Right hindlimb (tissue), 1 donor: ENCODE measurements at places on chromosomes 6 and 20.

GRCh38 chr6:126156973-126157372 is 170.6 kb downstream of the TRMT11 start:
- DNase-seq: no peak

GRCh38 chr6:92757925-92758324 is 661.4 kb downstream of the EPHA7 start:
- DNase-seq: no peak

GRCh38 chr6:43891072-43891870 is 121.3 kb downstream of the VEGFA start:
- no peak for DNase-seq

GRCh38 chr20:49420292-49420691 is 62.2 kb downstream of the KCNB1 start:
- DNase-seq: no peak

DNA sequence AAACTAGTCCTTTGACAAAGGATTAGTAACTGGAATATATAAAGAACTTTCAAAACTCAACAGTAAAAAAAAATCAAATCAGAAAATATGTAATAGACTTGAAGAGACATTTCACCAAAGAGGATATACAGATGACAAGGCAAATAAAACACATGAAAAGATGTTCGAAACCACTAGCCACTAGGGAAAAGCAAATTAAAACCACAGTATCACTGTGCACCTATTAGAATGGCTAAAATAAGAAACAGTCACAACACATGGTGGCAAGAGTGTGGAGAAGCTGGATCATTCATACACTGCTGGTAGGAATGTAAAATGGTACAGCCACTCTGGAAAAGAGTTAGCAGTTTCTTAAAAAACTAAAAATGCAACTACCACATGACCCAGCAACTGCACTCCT is 14.9 kb downstream of the ZBTB2 start:
- no peak for DNase-seq

GRCh38 chr6:38567436-38567835 is 72.3 kb downstream of the BTBD9 start:
- peak; percentile 76 for DNase-seq

DNA sequence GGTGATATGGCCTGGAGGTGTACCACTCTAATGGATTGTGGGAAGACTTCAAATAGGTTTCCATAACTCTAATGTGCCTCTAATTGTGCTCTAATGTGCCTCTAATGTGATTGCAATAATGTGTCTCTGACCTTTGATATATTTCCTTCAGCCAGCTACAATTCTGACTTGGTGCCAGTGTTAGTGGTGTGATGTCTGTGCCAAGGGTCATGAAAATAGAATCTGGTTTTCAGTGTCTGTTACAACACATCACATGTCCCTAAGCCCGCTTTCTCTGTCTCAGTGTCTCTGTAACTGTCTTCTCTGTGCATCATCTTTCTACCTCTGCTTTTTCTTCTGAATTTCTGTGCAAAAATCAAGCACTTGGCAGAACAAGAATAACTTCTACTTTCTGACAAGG is 77.2 kb upstream of the ECI2 start:
- DNase-seq: no peak

- peak; percentile 21 for DNase-seq
Observed at GRCh38 chr20:63972312-63973159, 2.8 kb upstream of the ZNF512B start.

- DNase-seq: no peak
Observed at GRCh38 chr6:81744131-81744530, 8.3 kb downstream of the TENT5A start.

DNA sequence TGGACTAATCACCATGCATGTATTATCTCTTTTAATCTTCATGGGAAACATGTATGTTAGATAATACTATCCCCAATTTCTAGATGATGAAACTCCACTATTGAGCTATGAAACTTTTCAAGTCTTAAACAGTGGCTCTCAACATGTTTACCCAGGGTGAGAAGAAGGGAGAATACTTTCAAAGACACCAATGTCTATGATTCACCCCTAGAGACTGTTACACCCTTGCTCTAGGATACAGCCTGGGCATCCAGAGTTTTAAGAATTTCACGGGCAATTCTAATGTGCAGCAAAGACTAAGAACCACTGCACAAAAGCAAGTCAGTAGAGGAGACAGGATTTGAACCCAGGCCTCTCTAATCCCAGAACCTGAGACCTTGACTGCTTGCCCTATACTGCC is 47.8 kb downstream of the GFOD1 start:
- DNase-seq: no peak

- DNase-seq: peak; percentile 94
Observed at GRCh38 chr6:31664790-31665500, at the start of gene GPANK1. TSS of gene GPANK1 (minus strand) at chr6:31664997. CDS start at chr6:31664478, 519 bp downstream.

- no peak for DNase-seq
Observed at GRCh38 chr6:166529586-166529985, 56.9 kb downstream of the RAMACL start.

GRCh38 chr6:26258212-26258977 is 106.6 kb upstream of the BTN3A2 start:
- DNase-seq: no peak

- no peak for DNase-seq
Observed at GRCh38 chr6:35922139-35922554, 1.2 kb upstream of the SRPK1 start.

- no peak for DNase-seq
Observed at GRCh38 chr20:44696315-44696714, 18.9 kb upstream of the CCN5 start.

GRCh38 chr6:161076181-161076677 is 84.7 kb downstream of the MAP3K4 start:
- no peak for DNase-seq

GRCh38 chr6:129510950-129511349 is 199.0 kb downstream of the ARHGAP18 start:
- no peak for DNase-seq

- DNase-seq: peak; percentile 72
Observed at GRCh38 chr6:26322645-26323482, 42.1 kb upstream of the BTN3A2 start.

DNA sequence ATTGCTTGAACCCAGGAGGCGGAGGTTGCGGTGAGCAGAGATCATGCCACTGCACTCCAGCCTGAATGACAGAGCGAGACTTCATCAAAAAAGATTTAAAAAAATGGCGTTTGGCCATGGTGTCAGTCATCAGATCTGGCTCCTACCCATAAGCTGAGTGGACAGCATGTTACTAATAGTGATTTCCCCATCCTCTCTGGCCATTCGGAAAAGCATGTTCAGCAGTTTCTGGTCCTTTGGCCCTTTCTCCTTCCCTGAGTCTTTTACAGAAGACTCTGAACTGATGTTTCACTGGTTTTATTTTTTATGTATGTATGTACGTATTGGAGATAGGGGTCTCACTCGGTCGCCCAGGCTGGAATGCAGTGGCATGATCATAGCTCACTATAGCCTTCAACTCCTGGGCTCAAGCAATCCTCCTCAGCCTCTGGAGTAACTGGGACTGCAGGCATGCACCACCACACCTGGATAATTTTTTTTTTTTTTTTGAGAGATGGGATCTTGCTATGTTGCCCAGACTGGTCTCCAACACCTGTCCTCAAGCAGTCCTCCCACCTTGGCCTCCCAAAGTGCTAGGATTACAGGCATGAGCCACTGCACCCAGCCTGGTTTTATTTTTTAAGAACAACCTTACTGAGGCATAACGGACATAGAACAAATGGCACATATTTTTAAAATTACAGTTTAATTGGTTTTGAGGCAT is 84.2 kb upstream of the CNKSR3 start:
- DNase-seq: no peak

DNA sequence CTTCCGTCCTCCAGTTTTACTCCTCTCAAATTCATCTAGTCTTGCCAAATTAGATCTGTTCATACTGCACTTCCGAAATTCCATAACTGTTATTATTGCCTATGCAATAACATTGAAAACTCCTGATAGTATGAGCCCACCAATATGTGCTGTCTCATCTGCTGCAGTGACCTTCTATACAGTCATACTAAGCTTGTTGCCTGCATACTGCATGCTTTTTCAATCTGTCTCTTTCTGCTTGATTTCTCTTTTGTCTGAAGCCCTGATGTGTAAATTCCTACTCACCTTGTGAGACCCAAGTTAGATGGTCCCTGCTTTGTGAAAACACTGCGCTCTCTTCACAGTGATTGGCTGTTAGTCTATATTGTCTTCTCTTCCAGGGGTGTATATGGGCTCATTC is 1.1 kb downstream of the TBP start:
- DNase-seq: no peak

DNA sequence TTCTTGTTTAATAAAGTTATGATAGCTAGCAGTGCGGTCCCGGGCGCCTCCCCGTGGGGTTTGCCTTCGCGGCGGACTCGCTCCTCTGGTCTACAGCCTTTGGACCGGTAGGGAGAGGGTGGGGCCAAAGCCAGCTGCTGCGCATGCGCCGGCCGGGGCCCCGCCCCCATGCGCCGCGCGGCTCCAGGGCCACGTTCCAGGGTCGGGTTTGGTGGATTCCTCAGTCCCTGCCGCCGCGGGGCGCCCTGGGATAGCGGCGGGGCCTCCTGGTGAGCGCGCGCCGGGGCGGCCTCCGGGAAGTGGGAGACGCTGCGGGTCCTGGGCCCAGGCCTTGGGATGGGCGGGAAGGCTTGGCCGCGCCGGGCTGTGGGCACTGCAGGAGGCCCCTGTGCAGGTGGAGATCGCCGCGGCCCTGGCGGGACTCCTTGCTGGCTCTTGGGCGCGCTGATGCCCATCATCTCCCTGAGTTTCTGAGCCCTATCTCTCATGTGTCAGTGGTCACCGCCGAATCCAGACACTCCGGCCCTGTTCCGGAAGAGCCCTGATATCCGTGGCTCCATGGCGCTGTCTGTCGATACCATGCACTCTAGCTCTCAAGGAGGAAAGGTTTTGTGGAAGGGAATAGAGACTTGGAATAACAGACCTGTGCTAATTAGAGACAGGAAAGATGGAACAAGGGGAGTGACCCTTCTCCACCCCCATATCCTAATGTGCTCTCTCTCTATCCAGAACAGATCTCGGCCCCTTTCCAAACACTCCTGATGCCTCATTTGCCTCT is at the start of gene VARS2:
TSS of gene VARS2 (plus strand) at position 163 of the 778 bp plus-strand sequence. CDS start at position 762, 599 bp downstream.
- DNase-seq: peak; percentile 97

DNA sequence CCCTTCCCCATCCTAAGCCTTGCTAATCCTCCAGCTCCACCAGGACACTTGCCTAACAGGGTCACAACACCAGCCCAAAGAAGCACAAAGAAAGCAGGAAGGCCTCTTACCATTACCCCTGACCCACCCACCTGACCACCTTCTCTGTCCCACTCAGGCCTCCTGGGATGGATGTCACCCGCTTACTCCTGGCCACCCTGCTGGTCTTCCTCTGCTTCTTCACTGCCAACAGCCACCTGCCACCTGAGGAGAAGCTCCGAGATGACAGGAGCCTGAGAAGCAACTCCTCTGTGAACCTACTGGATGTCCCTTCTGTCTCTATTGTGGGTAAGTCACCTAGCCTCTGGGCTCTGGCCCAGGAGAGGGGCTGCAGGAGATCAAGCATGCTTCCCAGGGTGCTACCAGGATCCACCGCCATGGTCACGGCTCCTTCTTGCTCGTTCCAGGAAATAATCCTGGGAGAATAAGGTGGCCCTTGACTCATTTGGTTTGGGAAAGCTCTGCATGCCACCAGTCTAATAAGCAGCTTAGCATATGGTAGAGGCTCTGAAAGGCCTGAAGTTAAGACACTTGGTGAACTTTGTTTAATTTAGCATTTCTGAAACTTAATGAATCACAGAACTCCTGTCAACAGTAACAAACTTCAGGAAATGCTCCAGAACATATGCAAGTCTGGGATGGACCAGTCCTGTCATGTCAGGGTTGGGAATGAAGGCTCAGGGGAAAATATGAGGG is 19.2 kb downstream of the ASIP start:
- no peak for DNase-seq

GRCh38 chr6:116412270-116412669 is 41.5 kb downstream of the DSE start:
- DNase-seq: no peak

- DNase-seq: no peak
Observed at GRCh38 chr6:154301839-154302752, 54.5 kb downstream of the IPCEF1 start.

DNA sequence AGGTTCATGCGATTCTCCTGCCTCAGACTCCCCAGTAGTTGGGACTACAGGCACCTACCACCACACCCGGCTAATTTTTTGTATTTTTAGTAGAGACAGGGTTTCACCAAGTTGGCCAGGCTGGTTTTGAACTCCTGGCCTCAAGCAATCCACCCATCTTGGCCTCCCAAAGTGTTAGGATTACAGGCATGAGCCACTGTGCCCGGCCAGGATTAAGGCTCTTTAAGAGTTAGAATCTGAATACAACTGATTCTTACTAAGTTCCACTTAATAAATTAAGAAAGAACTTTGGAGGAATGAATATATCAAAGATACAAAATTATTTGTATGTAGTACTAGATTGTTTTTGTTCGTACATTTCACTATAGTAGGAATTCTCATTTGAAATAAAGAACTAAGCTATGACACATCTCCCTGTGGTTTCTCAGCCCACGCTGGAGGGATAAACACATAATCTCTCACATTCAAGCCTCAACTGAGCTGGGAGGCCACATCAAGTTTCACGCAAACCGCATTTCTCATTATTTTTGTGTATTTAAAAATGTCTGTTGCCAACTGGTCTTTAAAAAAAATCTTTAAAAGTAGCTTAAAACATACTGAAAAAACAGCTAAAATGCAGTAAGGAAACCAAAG is 34.2 kb downstream of the DTNBP1 start:
- DNase-seq: no peak

GRCh38 chr20:46678516-46678915 is 10.7 kb downstream of the TP53RK start:
- no peak for DNase-seq

- no peak for DNase-seq
Observed at GRCh38 chr6:37127961-37128862, 41.7 kb upstream of the PIM1 start.

DNA sequence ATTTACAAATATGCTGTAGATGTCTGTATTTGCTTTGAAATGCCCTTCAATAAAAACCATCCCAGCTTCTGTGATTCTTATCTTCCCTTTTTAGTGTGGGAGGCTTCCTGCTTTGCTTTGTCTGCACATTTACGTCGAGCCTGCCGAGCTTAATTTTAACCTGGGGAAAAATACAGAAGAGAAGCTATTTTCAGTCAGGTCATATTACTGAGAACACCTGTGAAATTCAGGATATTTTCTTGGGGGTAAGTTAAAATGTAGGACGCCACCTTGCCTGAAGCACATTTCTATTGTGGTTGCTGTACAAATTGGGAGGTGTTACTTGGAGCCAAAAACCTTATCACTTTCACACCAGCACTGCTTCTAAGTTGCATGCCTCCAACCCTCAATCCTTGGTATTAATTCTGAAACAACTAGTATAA is 43.6 kb upstream of the FUCA2 start:
- no peak for DNase-seq
